Epithelial cell of esophagus (primary cell): ENCODE measurements at places on chromosomes 6 and 20.

DNA sequence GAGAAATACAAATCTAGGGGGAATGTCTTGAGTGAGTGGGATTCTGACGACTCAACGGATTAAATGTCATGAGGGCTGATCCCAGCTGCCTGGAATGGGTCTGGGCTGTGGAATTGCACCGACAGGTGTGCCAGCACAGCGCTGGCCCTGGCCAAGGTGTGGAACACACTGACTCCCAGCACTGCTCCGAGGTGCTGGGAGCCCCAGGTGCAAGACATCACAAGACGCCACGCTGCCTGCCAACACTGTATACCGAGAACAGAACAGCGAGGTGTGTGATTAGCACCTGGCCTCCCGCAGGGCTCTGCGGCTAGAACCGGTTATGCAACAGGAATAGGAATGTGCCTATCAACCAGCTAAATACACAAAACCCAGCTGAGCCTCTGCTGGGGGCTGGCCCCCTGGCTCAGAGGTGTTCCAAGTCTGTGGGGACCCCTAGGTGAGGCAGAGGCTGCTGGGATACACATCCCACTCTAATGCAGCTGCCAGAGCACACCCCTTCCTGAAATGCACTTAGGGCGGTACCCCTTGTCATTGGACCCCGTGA, 24.8 kb upstream of the APMAP start:
- peak; percentile 96 for DNase-seq

DNA sequence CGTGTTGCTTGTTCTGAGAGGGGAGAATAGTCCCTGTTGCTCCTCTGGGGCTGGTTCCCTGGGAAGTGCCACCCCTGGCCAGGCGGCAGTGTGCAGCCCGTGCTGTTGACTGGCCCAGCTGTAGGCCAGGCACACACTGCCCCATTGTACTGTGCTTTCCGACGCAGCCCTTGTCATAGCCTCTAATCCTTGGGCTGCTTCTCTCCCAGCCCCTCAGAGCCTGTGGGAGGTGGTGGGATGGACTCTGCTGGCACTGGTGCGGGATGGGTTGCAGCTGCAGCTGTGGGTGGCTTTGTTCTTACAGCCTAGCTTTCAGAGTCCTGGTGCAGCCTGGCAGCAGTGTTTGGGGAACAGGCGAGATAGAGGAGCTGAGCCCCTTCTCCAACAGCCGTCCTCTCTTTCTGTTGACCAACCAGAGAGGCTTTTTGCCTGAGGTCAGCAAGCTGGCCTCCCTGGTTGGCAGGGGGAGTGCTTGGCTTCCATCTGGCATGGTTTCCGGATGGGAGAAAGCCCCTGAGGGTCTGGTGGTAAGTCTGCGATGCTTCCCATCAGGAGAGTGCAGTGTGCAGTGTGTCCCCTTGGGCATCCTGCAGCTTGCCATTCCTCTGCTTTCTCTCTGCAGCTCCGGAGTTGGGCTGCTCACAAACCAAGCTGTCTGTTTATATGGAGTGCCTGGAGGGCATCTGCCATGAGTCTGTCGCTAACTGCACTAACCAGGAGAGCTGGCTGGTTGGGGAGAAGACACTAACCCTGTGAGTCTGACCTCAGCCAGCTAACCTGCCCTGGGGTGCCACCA, 12.1 kb downstream of the TJAP1 start:
- DNase-seq, result no peak

- peak; percentile 60 for DNase-seq
Observed at GRCh38 chr6:130675072-130675471, 152.1 kb upstream of the SMLR1 start.

DNA sequence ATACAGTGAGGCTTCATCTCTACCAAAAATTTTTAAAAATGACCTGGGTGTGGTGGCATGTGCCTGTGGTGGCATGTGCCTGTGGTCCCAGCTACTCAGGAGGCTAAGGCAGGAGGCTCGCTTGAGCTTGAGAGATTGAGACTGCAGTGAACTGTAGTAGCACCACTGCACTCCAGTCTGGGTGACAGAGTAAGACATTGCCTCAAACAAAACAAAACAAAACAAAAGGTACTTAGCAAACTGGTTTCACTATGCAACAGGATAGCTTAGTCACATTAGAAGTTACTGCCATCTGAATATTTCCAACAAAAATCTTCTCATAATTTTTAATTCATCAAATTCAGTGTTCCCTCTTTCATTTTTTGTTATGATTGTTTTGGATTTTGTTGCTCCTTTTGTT, 137.9 kb downstream of the QRSL1 start:
- peak; percentile 70 for DNase-seq

DNA sequence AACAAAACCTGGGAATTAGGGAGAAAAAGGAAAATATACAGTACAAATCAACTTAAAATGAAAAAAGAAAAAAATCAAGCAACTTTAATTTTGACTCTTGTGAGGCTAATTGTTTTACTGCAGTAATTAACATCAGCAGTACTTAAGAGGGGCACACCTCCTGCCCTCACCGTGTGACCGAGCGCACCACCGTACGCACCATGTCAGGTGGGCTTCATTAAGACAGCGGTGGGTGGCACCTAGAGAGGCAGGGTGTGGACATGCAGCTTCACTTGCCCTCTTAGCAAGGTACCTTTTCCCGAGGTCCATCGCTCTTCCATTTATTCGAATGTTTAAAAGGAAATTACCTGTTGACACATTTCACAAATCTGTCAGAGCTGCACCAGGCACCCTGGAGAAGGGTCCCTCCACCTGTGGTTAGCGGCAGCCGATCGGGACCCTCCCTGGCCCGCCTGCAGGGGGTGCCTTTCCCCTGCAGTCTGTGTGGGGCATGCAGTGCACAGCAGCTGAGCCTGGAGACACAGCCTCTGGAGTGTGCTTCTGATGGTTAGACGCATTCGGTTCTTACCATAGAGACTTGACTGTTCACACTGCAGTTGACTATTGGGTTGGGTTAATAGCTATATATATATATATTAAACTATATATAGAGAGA, 184.1 kb downstream of the TMEM242 start:
- no peak for DNase-seq

GRCh38 chr6:87670707-87671106, 31.3 kb downstream of the AKIRIN2 start:
- no peak for DNase-seq

DNA sequence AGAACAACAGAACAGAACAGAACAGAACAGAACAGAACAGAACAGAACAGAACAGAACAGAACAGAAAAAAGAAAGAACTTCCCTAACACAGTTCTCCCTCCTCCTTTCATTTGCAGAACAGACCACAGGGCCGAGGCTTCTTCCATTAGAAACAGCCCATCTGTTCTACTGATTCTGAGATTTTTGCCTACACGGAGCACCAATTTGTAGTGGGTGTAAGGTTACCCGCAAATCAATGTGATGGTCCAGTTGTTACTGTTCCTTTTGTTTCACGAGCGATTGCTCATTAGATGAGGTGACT, 734 bp upstream of the OGFRL1 start:
- DNase-seq, result no peak
